Hematopoietic multipotent progenitor cell treated with erythropoietin and hydrocortisone succinate and interleukin-3 and kit ligand, for 17 days (in vitro differentiated cells): ENCODE measurements at places on chromosomes 11 and 22.
A peak's percentile ranks its signal among the peaks of the same experiment; 100 is the strongest.

- DNase-seq = no peak
These were observed 288.5 kb downstream of the MN1 start for GRCh38 chr22:27513021-27513420.

GRCh38 chr11:126267650-126268049 lies 1.0 kb downstream of the SRPRA start:
- DNase-seq = peak; percentile 9

GRCh38 chr22:27795053-27795452 lies 6.5 kb downstream of the MN1 start:
- DNase-seq = no peak

DNA sequence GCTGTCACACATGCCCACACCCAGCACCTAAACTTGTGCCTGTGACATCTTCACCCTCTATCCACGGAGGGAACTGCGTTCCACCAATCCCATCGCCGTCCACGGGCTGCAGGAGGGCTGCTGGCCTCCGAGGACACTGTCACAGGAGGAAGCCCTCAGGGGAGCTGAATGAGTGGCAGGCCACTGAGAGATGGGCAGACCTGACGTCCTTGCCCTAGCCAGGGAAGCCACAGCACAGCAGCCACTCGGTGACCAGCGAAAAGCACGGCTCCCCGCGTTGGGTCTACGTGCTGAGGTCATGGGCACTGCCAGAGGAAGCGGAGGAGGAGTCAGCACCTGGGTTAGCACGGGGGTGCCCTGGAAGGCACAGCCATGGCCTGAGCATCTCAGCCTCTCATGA lies 50.5 kb downstream of the IGSF9B start:
- DNase-seq = no peak

DNA sequence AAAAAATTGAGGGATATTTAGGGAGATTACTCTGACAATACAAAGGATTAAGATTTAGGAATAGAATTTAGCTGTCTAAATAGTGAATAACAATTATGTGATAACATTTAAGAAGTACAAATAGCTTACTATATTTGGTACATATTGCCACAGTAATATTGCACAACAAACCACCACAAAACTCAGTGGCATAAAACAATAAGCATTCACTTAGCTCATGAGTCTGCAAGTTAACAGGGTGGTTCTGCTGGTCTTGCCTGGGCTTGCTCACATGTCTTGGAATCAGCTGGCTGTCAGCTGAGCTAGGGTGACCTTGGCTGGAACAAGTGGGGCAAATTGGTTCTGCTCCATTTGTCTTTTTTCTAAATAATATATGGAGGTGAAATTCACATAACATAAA lies 115.1 kb downstream of the DCDC1 start:
- no peak for DNase-seq

- no peak for DNase-seq
These were observed 15.7 kb downstream of the SLC5A1 start for GRCh38 chr22:32058656-32059260.

- DNase-seq = no peak
These were observed 399.2 kb downstream of the TBC1D22A start for GRCh38 chr22:47161631-47162030.
